ENCODE measurements at places on chromosomes 2 and 18.

- H3K36me3 ChIP-seq = no peaks in the 10 kb centered on the region
- H3K4me3 ChIP-seq = no peak overlapping the region
- no peak overlapping the region for H3K27ac ChIP-seq
Observed at GRCh38 chr18:51630706-51631105, 433.2 kb upstream of the MEX3C start.

- H3K27me3 ChIP-seq = no peaks in the 10 kb centered on the region
- DNase-seq = no peak
- no peaks in the 10 kb centered on the region for H3K4me1 ChIP-seq
- no peak overlapping the region for H3K4me3 ChIP-seq
- no peaks in the 10 kb centered on the region for H3K36me3 ChIP-seq
Observed at GRCh38 chr2:26491563-26492167, 13.7 kb upstream of the OTOF start.

DNA sequence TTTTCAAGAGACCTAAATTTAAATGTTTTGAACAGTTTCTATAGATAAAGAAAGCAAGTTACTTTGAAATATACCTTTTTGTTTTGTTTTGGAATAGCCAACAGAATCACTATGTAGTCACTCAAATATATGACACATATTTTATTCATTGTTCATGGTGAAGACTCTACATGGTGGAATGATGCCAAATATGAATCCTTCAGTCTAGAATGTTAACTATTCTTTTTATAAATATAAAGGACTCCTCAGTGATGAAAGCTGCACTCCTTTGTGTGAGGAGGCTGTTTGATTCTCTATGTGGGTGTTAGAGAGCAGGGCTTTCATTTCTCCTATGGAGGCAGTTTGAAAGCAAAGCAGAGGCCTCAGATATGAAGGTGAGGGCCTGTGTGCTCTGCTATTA, 396.4 kb upstream of the LRRTM1 start:
- H3K27ac ChIP-seq = no peak overlapping the region
- no peaks in the 10 kb centered on the region for H3K36me3 ChIP-seq
- DNase-seq = no peak
- H3K4me1 ChIP-seq = no peaks in the 10 kb centered on the region
- no peak overlapping the region for H3K4me3 ChIP-seq

GRCh38 chr2:230968921-230969658, 26.8 kb upstream of the SPATA3 start:
- DNase-seq = no peak
- H3K27ac ChIP-seq = no peak overlapping the region
- H3K4me3 ChIP-seq = no peak overlapping the region
- peaks cover 7% of the 10 kb centered on the region for H3K27me3 ChIP-seq
- no peaks in the 10 kb centered on the region for H3K4me1 ChIP-seq
- H3K36me3 ChIP-seq = no peaks in the 10 kb centered on the region

DNA sequence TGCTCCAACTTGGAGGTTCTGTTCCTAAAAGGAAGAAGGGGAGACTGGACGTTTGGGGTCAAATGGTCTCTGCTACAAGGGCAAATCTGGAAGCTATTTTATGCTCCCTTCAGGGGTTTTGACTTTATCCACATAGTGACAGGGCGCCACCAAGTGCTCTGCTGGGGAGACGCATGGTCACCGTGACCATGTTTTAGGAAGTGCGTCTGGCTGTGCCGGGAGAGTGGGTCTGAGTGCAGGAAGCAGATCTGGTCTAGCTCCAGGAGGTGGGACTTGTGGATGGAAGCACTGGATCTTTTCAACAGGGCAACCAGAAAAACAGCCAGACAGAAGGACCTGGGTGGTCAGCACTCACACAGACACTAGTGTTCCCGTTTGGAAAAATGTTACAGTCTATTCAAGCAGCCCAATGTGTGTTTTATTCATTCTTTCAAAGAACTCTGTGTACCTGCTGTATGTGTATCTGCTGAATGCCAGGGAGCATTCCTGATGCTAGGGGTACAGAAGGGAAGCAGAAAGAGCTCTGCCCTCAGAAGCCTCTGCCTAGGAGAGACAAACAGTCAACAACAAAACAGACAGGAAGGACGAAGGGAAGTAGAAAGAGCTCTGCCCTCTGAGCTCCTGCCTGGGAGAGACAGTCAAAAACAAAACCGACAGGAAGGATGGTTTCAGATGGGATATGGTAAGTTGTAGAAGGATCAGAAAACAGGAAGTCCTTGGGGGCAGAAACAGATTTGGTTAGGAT, 14.3 kb downstream of the IMPA2 start:
- H3K4me3 ChIP-seq = no peak overlapping the region
- H3K27ac ChIP-seq = peak overlapping the region; percentile 62
- no peak for DNase-seq
- H3K4me1 ChIP-seq = peaks cover 76% of the 10 kb centered on the region
- peaks cover 32% of the 10 kb centered on the region for H3K36me3 ChIP-seq
- H3K27me3 ChIP-seq = no peaks in the 10 kb centered on the region

GRCh38 chr18:12701161-12701560, 1.4 kb downstream of the CEP76 start:
- H3K4me3 ChIP-seq = peak overlapping the region; percentile 75
- H3K27me3 ChIP-seq = no peaks in the 10 kb centered on the region
- DNase-seq = no peak
- H3K4me1 ChIP-seq = peaks cover 10% of the 10 kb centered on the region
- H3K36me3 ChIP-seq = peaks cover 17% of the 10 kb centered on the region
- H3K27ac ChIP-seq = peak overlapping the region; percentile 98

GRCh38 chr2:121858369-121858768, 102.9 kb downstream of the TSN start:
- DNase-seq = no peak
- no peak overlapping the region for H3K27ac ChIP-seq
- no peaks in the 10 kb centered on the region for H3K27me3 ChIP-seq
- no peaks in the 10 kb centered on the region for H3K4me1 ChIP-seq
- no peak overlapping the region for H3K4me3 ChIP-seq

GRCh38 chr2:212520340-212520739, 18.3 kb downstream of the ERBB4 start:
- no peaks in the 10 kb centered on the region for H3K27me3 ChIP-seq
- H3K4me1 ChIP-seq = no peaks in the 10 kb centered on the region
- H3K36me3 ChIP-seq = no peaks in the 10 kb centered on the region
- no peak overlapping the region for H3K4me3 ChIP-seq

GRCh38 chr2:15881676-15882075, 58.7 kb upstream of the MYCN start:
- no peaks in the 10 kb centered on the region for H3K4me1 ChIP-seq
- no peaks in the 10 kb centered on the region for H3K27me3 ChIP-seq
- no peak overlapping the region for H3K27ac ChIP-seq
- DNase-seq = no peak
- no peaks in the 10 kb centered on the region for H3K36me3 ChIP-seq

GRCh38 chr2:156672556-156673332, 236.6 kb downstream of the GPD2 start:
- H3K27ac ChIP-seq = no peak overlapping the region
- H3K4me1 ChIP-seq = no peaks in the 10 kb centered on the region
- no peaks in the 10 kb centered on the region for H3K27me3 ChIP-seq
- H3K36me3 ChIP-seq = no peaks in the 10 kb centered on the region
- H3K4me3 ChIP-seq = no peak overlapping the region

- H3K4me3 ChIP-seq = no peak overlapping the region
- H3K27me3 ChIP-seq = peaks cover 9% of the 10 kb centered on the region
- H3K4me1 ChIP-seq = no peaks in the 10 kb centered on the region
- no peaks in the 10 kb centered on the region for H3K36me3 ChIP-seq
- DNase-seq = no peak
Observed at GRCh38 chr2:174535757-174536703, 49.2 kb upstream of the GPR155 start.

DNA sequence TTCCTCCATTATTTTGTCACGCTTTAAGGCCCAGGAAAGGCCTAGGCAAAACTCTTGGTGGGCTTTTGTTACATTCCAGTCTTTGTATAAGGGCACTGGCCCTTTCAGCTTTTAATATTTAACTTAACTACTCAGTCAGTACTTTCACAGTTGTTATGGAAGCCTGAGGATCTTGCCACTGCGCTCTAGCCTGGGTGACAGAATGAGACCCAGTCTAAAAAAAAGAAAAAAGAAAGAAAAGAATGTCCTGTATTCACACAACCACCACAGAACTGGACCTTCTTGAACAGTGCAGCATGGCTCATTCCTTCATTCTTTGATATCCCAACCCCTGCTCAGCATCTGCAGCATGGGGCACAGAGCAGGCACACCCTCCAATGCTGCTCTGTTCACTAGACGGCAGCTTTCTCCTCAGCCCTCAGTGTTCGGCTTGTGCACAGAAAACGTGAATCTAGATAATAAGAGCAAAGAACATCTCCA, 93.4 kb upstream of the MSH2 start:
- peaks cover 15% of the 10 kb centered on the region for H3K4me1 ChIP-seq
- no peak for DNase-seq
- no peak overlapping the region for H3K27ac ChIP-seq
- no peaks in the 10 kb centered on the region for H3K36me3 ChIP-seq
- H3K4me3 ChIP-seq = no peak overlapping the region

All from esophagus squamous epithelium (tissue), 5 donors.